ENCODE measurements at places on chromosomes 7 and 10.

- no peak for DNase-seq
Measured at GRCh38 chr7:8362723-8363369, 70.6 kb upstream of the NXPH1 start.

- peak; percentile 68 for DNase-seq
Measured at GRCh38 chr7:100483722-100484672, at the start of gene NYAP1. Gene NYAP1 (plus strand): TSS chr7:100483927. CDS start chr7:100485312, 1,385 bp downstream.

- no peak for DNase-seq
Measured at GRCh38 chr10:3237530-3237929, 64.9 kb upstream of the PITRM1 start.

DNA sequence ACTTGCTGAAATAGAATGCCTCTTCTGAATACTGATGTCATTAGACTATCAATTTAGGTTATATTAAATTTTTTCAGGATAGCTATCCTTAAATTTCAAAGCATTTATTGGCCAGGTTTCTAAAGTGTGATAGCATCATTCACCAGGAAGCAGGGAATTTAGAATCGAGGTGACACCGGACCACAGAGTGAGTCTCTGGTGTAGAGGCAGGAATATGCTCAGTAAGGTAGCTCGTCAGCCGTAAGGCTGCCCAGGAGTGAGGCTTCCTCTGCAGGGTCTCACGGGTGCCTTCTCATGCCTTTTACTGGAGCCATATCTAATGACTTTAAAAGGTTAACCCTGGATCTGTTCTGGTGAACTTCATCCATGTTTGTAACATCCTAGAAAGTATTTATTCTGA, 170.8 kb upstream of the KLF14 start:
- DNase-seq: no peak

GRCh38 chr7:28323833-28324232, 88.5 kb upstream of the CREB5 start:
- no peak for DNase-seq

- no peak for DNase-seq
Measured at GRCh38 chr7:154577141-154577873, 425.6 kb downstream of the PAXIP1 start.

DNA sequence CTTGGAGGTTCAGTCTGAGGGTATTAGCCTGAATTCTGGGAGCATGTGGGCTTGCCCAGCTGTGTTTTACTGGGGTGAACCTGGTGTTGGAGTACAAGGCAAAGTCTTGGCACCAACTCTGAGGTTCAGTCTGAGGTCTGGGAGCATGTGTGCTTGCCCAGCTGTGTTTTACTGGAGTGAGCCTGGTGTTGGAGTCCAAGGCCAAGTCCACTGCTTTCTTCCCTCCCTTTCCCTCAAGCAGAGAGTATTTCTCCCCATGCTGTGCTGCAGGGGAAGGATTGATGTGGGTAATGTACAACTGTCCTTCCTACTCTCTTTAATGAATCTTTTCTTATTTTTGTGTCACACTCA, 236.1 kb downstream of the NXPH1 start:
- DNase-seq: no peak

- DNase-seq: no peak
Measured at GRCh38 chr7:90188281-90188680, 23.3 kb upstream of the STEAP2 start.

GRCh38 chr10:11018432-11018841, 765 bp downstream of the CELF2 start:
- DNase-seq: no peak

- no peak for DNase-seq
Measured at GRCh38 chr10:131733596-131733995, 167.2 kb upstream of the PPP2R2D start.

- DNase-seq: peak; percentile 22
Measured at GRCh38 chr10:71972746-71973695, 8.8 kb downstream of the CHST3 start.

- no peak for DNase-seq
Measured at GRCh38 chr7:151558575-151558974, 38.9 kb upstream of the RHEB start.

DNA sequence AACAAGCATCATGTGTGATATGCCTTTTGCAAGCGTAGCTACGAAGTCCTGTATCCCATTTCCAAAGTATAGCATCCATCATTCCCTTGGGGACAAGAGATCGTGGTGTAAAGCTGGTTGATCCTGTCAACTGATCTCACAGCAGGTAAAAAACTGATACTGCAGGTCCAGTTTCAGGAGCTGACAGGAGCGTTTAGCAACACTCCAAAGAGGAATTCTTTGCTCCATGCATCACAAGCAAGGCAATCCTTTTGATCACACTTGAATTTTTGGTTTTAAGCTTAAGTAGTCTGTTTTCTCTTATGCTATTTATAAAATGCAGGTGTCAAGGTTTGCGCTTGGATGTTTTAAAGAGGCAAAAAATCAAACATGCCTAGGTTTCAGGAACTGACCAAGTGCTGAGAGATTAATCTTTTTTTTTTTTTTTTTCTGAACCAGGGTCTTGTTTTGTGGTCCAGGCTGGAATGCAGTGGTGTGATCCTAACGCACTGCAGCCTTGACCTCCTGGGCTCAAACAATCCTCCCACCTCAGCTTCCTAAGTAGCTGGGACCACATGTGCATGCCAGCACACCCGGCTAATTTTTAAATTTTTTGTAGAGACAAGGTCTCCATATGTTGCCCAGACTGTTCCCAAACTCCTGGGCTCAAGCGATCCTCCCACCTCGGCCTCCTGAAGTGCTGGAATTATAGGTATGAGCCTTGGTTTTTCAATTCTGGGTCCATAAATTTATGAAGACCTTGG, 1.8 kb upstream of the ZDHHC4 start:
- no peak for DNase-seq

DNA sequence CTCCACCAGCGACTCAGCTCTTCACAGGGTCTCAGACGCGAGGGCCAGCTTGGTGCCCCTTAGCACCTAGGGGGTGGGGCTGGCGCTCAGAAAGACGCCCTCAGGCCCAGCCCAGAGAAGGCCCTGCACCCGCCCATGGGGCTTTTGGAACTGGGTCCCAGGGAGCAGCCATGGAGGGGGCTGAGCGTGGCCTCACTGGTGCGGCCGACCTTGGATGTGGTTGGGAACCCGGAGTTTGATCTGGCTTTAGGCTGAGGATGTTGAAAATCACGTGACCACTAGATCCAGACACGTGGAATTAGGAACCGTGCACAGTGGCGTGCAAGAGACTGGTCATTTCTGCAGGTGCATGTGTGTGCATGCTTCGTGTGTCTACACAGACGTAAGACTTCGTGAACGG, 185.4 kb downstream of the DNAJB6 start:
- DNase-seq: no peak

DNA sequence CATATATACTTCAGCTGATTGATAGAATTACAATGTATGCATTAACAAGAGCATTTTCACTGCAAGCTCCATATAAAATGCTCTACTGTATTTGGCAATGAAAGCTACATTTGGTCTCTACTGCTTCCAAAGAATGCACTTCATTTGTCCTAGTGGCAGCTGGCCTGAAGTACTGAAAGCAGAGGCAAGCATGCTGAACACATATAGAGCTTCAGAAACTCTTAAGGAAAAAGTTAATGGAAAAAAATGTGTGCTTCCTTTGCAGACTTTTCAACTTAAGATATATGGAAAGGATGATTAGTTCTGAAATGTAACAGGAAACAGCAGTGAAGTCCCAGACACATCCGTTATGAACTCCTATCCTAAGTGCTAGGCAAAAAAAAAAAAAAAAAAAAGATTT, 537.1 kb upstream of the POM121L12 start:
- no peak for DNase-seq

DNA sequence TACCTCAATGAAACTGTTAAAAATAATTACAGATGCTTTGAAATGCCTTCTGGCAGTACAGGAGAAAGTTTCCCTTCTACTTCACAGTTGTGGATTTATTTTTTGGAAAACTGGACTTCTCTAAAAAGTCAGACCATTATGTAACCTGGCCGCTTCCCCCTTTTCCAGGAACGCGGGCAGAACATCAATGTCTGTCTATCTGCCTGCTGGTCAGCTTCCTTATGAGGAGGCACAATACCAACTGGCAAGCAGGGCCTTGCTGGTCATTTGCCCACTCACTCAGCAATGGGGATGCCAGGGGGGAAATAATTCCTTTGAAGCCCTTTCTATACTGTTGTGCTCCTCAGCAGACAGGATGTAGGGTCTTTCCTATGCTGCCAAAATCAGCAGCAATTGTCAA, 22.5 kb upstream of the ADRB1 start:
- DNase-seq: no peak

GRCh38 chr10:49666685-49667084, 12.8 kb upstream of the C10orf53 start:
- no peak for DNase-seq

- no peak for DNase-seq
Measured at GRCh38 chr10:126227762-126228134, 160.5 kb downstream of the ADAM12 start.

GRCh38 chr7:1548438-1548831, 7.6 kb downstream of the TMEM184A start:
- DNase-seq: no peak

- no peak for DNase-seq
Measured at GRCh38 chr7:49522111-49522510, 251.3 kb upstream of the VWC2 start.

- no peak for DNase-seq
Measured at GRCh38 chr7:148398844-148399365, 191.7 kb upstream of the C7orf33 start.

- peak; percentile 3 for DNase-seq
Measured at GRCh38 chr7:45570797-45571196, 3.4 kb upstream of the ADCY1 start.

GRCh38 chr10:56318816-56319215, 42.2 kb downstream of the ZWINT start:
- no peak for DNase-seq

GRCh38 chr10:91589015-91589657, 43.7 kb downstream of the PPP1R3C start:
- DNase-seq: no peak
